ENCODE measurements at places on chromosomes 16 and 17. TPM values are rescaled to one million over a fixed set of nuclear protein-coding genes. Genes with fewer than 3 reads are reported as not detected.

PABPN1L gene
- total RNA-seq, result not detected

RNF222 gene
- not detected for total RNA-seq

ANKRD40CL gene
- not detected for total RNA-seq

TAC4 gene
- total RNA-seq, result not detected

AOC2 gene
- 0.25 TPM for total RNA-seq

EMP2 gene
- total RNA-seq, result 6.8 TPM

KRTAP3-2 gene
- total RNA-seq, result not detected

ACTG1 gene
- total RNA-seq, result 6,650 TPM

SEZ6 gene
- not detected for total RNA-seq

CD300E gene
- not detected for total RNA-seq

SLC16A5 gene
- 4.4 TPM for total RNA-seq

ALOXE3 gene
- not detected for total RNA-seq

MT4 gene
- total RNA-seq, result not detected

ETV4 gene
- 0.41 TPM for total RNA-seq

KRTAP9-8 gene
- total RNA-seq, result not detected

LRRC37A gene
- 2.3 TPM for total RNA-seq

CTRB2 gene
- not detected for total RNA-seq

TERB1 gene
- 0.08 TPM for total RNA-seq

PLA2G10 gene
- not detected for total RNA-seq

GPR142 gene
- total RNA-seq, result not detected

JUP gene
- 8.9 TPM for total RNA-seq

CACNG1 gene
- not detected for total RNA-seq

CCL1 gene
- not detected for total RNA-seq

AANAT gene
- not detected for total RNA-seq

ADAM11 gene
- total RNA-seq, result 0.36 TPM

RMI2 gene
- 3.0 TPM for total RNA-seq

LONP2 gene
- total RNA-seq, result 28.3 TPM

SCNN1G gene
- total RNA-seq, result not detected

ARHGAP44 gene
- 2.3 TPM for total RNA-seq

VAT1L gene
- total RNA-seq, result 4.6 TPM

TAT gene
- not detected for total RNA-seq

TBC1D3I gene
- total RNA-seq, result 0.09 TPM

TTYH2 gene
- total RNA-seq, result 2.4 TPM

SULT1A1 gene
- total RNA-seq, result 24.9 TPM

Data from fibroblast of the aortic adventitia (primary cell).